ENCODE measurements at places on chromosomes 5 and 9.
A peak's percentile ranks its signal among the peaks of the same experiment; 100 is the strongest.

GRCh38 chr9:107351382-107352045 lies 68.4 kb downstream of the RAD23B start:
- DNase-seq, result no peak

DNA sequence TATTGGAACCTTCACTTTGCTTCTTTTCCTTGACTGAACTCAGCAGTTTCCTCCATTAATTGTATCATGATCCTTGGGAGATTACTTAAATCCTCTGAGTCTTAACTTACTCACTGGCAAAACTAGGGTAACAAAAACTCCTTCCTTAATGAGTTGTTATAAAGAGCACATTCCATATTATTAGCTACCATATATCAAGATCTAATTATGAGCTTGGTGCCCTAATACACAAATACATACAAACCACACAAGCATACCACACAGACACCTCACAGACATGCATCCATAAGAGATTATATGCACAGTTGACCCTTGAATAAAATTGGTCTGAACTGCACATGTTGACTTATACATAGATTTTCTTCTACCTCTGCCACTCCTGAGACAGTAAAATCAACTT lies 2.5 kb upstream of the SPINK7 start:
- no peak for DNase-seq

DNA sequence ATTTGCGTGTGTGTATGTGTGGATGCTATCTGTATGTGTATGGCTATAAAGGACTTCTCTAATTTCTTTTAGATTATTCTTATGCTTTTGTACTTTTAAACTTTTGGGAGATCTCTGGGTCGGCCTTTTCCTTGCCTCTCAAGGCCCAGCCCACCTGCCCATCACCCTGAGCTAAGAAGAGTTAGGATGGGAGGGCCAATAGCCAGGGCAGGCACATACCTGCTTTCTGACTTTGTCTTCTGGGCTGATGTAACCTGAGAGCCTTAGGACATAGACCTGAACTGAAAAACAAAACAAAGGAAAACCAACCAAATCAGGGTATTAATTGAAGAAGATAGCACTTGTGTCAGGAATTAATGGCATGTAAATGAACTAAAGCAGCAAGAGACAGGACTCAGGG lies 100.2 kb downstream of the IRX1 start:
- DNase-seq, result no peak

DNA sequence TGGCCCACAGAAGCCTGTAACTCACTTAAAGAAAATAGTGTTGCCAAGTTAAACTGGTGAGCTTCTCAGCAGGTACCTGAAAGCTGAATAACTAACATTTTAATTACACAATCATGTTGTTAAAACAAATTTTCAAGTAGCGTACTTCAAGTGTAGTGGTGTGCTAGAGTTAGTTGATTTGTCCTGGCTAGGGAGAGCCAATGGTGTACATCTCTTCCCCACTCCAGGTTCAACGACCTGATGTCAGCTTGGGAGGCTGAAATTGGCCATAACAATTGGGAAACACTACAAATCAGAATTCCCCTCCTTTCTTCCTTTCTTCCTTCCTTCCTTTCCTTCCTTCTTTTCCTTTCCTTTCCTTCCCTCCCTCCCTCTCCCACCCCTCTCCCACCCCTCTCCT lies 295.3 kb upstream of the SLC24A2 start:
- no peak for DNase-seq

DNA sequence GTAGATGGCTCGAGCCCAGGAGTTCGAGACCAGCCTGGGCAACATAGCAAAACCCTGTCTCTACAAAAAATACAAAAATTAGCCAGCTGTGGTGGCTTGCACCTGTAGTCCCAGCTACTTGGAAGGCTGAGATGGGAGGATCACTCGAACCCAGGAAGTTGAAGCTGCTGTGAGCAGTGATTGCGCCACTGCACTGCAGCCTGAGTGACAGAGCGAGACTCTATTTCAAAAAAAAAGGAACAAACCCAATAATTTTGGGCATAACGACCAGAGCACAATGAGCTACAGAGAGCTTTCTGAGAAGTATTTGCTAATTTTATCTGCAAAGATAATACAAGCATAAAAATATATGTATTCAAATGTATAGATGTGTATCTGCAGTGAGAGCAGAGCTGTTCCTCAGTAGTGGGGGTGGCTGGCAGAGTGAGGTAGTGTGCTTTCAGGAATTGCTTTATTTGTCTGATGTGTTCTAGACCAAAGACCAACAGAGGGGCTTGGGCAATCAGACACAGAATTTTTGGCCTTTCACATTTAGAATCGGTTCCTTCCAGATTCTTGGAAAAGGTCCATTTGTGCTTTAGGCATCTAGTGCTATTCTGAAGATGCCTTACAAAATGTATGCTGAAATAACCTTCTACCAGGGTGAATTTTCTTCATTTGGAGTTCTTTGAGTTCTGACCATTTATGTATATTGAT lies 5.2 kb downstream of the DOCK8 start:
- no peak for DNase-seq

DNA sequence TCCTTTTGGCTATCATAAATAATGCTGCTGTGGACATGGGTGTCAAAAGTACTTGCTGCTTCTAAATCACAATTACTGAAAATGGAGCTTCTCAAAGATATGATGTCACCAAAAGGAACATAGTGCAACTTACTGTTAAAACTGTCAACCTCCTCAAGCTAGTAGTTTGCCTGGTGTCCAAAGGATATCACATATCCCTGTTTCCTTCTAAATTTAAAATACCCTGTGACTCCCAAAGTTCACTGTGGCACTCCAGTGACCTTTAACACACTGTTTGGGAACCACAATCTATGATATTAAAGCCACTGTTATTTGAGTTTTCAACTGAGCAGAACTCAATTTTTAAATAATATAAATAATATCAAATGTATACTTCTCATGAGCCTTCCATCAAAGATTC lies 18.2 kb downstream of the GLIS3 start:
- no peak for DNase-seq

DNA sequence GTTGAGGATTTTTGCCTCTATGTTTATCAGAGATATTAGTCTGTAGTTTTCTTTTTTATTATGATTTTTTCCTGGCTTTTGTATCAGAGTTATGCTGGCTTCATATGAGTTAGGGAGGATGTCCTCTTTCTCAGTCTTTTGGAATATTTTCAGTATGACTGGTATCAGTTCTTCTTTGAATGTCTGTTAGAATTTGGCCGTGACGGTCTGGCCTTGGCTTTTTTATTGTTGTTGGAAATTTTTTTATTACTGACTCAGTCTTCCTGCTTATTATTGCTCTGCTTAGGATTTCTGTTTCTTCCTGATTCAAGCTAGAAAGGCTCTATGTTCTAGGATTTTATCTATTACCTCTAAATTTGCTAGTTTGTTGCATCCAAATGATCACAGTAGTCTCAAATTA lies 421.9 kb downstream of the CDH10 start:
- DNase-seq, result no peak

GRCh38 chr9:35690294-35690613 lies 529 bp upstream of the TPM2 start:
- no peak for DNase-seq

DNA sequence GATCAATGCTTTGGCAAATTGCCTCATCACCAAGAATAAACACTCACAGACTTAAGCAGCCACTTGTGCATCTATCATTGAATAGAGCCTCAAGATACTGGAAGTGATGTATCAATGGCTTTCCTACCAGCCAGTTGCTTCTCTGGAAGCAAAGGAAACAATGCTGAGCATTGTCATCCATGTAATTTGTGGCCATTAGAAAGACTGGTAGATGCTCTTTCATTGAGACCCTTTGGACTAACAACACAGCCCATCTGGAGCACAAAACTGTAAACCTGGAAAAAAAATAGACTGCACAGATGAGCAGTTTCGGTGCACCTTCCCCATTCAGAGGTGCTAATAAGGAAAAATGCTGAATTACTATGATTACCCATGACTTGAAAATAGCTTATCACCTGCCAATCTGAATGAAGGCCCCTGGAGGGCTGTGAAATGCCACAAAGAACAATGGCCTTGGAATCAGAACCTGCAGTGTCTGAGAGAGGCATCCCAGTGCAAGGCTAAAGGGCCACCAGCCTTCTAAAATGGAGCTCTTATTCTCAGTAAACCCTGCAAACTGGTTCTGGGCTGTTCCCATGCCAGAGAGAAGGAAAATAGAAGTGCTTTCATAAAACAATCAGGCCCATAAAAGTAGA lies 127.5 kb downstream of the RFK start:
- DNase-seq, result no peak

DNA sequence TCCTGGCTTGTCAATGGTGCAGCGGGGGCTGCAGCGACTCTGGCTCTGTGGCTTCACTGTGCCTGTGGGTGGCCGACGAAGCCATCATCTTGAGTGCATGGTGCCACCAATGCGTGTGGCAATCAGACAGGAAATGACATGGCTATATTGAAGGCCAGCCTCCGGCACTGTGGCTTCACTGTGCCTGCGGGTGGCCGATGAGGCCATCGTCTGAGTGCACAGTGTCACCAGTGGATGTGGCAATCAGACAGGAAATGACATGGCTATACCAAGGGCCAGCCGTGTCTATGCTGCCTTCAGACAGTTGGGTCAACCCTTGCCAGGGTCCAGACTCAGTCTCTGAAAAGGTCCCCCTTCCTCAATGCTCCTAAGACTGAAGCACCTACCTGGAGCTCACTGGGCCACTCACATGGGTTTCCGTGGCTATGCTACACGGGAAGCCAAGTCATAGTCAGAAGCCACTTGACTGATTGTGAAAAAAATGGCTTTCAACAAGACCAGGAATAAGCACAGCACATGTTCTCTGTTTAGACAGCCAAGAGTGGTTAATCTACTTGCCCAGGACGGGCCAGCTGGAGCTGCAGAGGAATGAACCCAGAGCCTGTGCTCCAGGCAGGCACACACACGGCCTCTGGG lies 67.5 kb upstream of the S1PR3 start:
- DNase-seq, result no peak

DNA sequence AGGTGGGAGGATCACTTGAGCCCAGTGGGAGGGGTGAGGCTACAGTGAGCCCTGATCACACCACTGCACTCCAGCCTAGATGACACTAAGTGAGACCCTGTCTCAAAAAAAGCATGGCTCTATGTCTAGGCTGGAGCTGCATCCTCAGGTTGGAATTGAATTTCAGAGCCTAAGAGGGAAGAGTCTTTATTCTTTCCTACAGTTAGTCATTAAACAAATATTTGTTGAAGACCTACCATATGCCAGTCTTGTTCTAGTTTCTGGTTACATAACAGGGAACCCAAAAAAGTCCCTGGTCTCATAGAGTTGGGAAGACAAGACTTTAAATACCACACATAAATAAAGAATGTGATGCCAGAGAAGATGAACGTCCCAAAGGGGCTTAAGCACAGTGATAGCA lies 6.9 kb upstream of the GRPEL2 start:
- DNase-seq, result no peak

- peak; percentile 46 for DNase-seq
These were observed 17.3 kb upstream of the ZBTB34 start for GRCh38 chr9:126842977-126843799.

- DNase-seq, result peak; percentile 41
These were observed 156.3 kb upstream of the MVB12B start for GRCh38 chr9:126170286-126170823.

DNA sequence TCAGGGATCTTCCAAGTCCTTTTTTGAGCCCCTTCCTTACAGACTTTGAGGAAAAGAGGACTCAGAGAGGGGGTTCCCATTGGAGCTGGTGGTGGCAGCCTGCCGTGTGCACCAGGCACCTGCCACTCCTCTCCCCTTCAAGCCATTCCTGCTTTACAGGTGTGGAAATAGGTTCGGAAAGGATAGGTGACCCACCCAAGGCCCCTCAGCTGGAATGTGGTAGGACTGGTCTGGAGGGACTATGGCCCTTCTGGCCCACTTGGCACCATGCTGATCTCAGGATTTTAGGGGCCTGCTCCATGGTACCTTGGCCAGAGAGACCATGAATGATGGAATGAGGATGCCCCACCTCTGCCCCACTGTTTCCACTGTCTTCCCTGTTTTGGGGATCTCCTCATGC lies 1.4 kb downstream of the GALNT12 start:
- DNase-seq, result no peak

DNA sequence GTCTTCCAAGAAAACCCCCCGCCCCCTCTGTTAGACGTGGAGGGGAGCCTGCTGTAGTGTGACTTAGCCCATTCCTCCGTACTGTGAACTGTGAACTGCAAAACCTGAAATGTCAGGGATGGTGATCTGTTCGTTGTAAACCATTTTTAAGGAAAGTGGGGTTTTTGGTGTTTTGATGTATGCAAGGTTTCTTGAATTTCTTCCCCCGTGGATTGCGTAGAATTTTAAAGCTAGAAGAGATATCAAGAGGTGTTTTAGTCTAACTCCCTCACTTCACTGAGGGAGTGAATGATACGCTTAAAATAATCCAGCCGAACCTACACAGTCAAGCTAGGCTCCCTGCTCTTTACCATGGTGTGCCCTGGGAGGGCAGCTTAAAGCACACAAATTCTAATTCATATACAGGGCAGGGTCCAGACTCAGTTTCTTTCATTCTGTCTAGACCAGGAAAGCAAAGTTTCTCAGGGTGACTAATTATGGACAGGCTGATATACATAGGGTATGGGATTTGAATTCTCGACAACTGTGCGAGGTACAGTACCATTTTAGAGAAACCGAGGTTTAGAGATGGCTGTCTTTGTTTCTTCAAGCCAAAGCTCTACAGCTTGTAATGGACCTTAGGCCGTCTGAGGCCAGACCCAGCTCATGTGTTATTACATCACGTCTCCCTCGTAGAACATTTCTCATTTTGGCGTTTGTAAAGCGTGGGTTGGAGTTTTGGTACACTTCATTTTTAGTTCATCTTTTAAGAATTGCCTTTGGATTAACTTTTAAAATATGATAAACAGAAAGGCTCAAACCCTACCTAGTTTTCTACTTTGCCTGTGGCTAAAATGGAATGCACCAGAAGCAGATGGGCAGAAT lies 2.7 kb downstream of the PTGER4 start:
- DNase-seq, result no peak

- DNase-seq, result no peak
These were observed 4.0 kb upstream of the ADAMTS16 start for GRCh38 chr5:5135957-5136676.

GRCh38 chr9:8036914-8037524 lies 237.4 kb upstream of the DMAC1 start:
- DNase-seq, result no peak

DNA sequence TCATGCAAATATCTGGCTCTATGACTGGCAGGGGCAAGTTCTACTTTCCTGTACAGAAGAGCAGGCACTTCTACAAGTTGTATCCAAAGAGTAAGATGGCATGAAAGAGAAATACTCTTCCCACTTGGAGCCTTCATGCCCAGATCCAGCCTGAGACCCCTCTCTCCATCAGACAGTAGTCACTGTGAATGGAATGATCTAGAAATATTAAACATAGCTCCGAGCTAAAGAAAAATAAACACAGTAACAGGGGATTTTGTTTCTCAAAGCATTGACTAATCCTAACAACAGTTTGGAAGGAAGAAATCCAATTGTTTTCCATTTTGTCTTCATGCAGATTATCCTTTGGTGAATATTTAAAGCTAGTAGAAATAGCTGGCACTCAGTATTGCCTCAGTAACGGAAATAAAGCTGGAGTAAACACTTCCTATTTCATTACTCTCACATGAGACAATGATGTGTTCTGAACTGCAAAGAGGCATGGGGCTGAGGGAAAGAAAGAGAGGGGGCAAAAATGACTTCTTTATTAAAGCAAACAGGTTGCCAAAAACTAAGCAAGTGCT lies 100.0 kb downstream of the SEMA5A start:
- DNase-seq, result no peak
